ENCODE measurements at places on chromosomes 16 and 17.

GRCh38 chr17:72710834-72711233 is 381.7 kb downstream of the SLC39A11 start:
- no peak for DNase-seq

DNA sequence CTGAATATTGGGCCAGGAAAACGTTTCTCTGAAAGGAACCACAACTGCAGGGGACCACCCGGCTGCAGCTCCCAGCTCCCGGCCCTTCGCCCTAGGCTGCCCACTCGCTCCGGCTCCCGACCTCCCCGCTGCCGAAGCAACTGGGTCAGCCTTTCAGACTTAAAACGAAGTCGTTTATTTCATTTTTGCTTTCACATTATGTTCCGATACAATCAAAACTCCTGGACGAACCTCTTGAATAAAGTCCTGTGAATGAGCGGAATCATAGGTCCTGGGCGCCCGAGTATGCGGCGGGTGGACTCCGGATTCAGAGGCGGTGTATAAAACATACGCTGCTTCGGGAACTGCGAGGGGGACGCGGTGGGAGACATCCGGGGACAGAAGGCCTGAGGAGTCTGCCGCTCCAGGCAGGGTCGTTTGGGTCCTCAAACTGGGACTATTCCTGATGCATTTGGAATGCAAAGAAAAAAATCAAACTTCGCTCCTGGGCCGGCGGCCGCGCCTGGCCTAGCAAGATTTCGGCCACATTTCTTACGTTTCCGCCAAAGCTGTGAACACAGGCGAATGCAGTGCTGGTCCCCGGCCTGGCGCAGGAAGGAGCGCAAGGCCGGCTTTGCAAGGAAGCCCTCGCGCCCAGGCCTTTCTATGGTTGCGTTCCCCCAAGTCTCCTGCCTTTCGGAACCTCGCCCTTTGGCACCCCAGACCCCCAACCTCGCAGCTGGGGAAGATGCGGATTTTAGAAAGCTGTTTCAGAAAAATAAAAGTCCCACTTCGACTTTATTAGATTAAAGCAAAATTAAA is 3.7 kb downstream of the CBLN1 start:
- DNase-seq = no peak

- DNase-seq = no peak
These were observed 1.7 kb downstream of the TBKBP1 start for GRCh38 chr17:47695429-47696376.

DNA sequence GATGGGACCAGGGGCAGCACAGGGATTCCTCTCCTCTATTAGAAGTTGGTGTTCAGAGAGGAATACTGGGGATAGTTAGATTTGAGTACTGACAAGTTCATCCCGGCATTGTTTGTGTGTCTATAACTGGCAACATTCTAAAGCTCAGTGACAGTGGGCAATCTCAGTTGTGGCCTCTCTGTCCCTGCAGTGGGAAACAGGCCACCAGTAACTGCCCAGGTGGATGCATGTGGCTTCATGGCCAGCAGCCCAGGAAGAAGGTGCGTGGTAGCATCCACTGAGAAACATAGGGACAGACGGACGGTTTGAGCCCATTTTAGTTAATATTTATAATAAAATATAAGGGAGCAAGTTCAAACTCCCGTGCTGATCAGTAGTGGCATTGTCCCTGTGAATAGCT is 51.5 kb downstream of the B9D1 start:
- DNase-seq = no peak

- DNase-seq = no peak
These were observed 3.6 kb upstream of the TUBG2 start for GRCh38 chr17:42655528-42655927.

GRCh38 chr16:89484923-89485679 is 5.3 kb downstream of the ANKRD11 start:
- no peak for DNase-seq

DNA sequence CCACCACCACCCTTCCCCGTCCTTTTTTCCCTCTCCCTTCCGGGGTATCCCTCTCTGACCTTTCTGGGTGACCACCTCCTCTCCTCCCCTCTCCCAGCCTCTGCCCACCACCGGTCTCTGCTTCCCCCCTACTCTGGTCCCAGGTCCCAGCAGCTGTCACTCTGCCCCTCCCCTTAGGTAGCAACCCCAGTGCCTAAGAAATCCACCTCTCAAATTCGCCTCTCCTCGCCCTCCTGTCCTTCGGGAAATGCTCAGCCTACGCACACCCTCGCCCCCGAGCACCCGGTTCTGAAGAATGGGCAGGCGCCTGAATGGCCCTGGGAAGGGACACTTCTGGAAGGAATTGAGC is 775 bp upstream of the SP6 start:
- no peak for DNase-seq

DNA sequence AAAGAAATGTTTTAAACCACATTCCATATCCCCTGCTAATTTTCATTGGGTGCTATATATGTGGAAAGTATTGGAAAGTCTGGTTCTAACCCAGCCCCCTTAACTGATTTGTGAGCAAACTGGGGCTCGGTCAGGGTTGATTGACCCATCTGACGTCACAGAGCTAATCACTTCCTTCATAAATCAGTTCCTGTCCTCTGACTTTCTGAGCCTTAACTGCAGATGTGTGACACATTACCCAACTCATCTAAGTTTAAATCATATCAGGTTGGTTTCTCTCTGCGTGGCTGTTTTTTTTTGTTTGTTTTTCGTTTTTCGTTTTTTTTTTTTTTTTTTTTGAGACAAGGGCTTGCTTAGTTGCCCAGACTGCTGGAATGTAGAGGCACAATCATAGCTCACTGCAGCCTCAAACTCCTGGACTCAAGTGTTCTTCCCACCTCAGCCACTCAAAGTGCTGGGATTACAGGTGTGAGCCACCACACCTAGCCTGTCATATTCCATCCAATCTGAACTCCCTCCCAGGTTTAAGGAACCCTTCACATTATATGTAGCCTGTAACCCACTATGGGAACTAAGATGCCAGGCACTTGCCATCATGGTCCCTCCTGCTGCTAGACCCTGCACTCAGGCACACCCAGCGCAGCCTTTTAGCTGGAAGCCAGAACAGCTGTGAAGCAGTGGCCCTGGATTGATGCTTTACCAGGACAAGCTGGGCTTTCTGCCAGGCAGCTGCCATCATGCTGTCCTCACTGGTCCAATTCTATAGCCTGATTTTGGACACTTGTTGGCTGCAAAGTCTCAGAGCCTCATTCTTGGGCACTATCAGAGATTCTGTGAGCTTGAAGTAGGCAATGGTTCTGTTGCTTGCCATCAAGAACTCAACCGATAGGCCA is 6.9 kb upstream of the BPTF start:
- DNase-seq = no peak

GRCh38 chr17:77677630-77678029 is 280.9 kb upstream of the TNRC6C start:
- no peak for DNase-seq

GRCh38 chr16:35573407-35573806 is 2114.0 kb downstream of the TP53TG3F start:
- DNase-seq = no peak

DNA sequence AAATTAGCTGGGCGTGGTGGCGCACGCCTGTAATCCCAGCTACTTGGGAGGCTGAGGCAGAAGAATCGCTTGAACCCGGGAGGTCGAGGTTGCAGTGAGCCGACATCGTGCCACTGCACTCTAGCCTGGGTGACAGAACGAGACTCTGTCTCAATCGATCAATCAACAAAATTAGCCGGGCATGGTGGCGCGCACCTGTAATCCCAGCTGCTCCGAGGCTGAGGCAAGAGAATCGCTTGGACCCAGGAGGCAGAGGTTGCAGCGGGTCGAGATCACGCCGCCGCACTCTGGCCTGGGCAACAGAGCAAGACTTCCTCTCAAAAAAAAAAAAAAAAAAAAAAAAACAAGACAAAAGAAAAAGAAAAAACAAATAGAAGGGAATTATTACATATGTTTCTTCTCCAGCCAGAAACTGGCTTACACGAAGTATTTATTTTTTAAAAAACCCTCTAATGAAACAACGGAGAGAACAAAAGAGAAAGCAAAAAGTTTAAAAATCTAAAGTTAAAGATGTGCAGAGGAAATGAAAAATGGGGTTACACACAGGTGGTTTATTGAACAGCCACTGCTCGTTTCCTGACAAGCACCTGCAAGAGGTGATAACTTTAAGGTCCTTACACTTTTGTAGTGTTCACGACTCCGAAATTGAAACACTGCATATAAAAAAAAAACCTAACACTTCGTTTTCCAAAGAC is 1.4 kb downstream of the SYNRG start:
- no peak for DNase-seq

- no peak for DNase-seq
These were observed 108.6 kb upstream of the GOT2 start for GRCh38 chr16:58842746-58843145.

- DNase-seq = no peak
These were observed 87.6 kb downstream of the MYH11 start for GRCh38 chr16:15769239-15769638.

DNA sequence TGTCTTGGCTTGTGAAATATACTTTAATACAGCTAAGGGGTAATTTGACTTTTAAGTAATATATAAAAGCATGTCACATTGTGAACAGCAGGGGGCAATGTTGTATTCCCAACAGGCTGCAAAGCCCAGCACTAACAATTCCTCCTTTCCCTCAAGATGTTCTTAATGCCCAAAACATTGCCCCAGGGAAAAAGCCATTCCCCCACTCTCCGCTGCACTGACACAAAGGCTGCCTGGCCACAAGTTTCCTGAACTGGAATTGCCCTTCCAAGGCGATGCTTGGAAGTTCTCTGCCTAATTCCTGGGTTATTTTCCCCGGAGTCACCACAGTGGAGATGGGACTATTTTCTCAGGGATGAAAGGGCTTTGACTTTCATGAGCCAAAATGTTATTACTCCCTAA is 27.2 kb downstream of the CLEC16A start:
- DNase-seq = peak; percentile 46

- DNase-seq = no peak
These were observed 80.5 kb downstream of the ATF7IP2 start for GRCh38 chr16:10466313-10466712.

DNA sequence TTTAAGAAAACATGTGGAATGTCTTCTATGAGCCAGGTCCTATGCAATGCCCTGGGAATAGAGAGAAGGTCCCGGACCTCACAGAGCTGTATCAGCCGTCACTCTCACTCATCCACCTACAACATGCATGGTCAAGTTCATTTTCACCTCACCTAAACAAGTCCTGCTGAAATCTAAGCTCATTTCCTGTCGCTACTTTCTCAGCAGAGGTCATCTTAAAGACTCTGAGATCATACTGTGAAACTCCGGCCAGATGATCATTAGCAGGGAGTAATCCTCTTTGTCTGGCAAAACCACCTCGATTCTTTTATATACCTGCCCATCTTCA is 66.2 kb upstream of the LYRM9 start:
- no peak for DNase-seq

- no peak for DNase-seq
These were observed 71.2 kb upstream of the GRIN2A start for GRCh38 chr16:10253409-10253808.

DNA sequence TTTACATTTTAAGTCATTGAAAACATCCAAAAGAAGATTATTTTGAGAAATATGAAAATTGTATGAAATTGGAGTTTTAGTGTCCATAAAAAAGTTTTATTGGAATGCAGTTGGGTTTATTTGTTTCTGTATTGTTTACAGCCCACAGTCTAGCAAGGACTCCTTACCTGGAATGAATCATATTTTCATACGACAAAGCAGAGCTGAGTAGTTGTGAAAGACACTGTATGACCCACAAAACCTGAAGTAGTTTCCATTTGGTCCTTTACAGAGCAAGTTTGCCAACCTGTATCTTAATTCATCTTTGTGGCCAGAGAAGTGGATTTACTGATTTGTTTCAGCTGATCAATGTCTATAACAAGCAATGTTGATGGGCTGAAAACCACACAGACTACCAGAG is 10.3 kb downstream of the CCL18 start:
- DNase-seq = no peak

- peak; percentile 85 for DNase-seq
These were observed 717 bp downstream of the UBE2Z start for GRCh38 chr17:48908853-48909394.

DNA sequence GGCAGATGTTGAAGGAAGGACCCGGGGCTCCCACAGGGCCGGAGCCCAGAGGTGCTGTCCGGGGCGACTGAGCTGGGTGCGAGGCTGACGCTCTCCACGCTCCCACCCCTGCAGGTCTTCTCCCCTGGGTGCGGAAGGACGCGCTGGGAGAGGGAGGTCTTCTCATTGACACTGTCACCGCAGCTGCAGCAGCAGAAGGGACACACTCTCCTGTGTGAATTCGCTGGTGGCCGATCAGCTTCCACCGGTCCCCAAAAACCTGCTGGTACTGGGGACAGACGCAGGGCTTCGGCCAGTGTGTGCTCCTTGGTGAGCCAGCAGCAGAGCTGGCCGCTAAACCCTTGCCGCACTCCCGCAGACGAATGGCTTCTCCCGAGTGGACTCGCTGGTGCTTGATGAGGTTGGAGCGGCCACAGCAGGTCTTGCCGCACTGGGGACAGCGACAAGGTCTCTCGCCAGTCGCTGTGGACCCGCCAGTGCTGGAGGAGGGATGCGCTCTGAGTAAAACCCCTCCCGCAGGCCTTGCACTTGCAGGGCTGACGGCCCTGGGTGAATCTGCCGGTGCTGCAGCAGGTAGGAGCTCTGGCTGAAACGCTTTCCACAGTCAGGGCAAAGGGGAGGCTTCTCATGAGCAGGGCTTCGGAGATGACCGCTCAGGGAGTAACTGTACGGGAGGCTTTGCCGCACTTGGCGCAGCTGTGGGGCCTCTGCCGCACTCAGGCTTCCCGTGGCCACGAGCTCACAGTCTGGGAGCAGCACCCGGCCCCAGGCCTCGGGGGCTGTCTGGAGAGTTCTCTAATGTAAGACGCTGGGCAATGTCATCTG is 6.2 kb downstream of the ZNF843 start:
- no peak for DNase-seq

- peak; percentile 7 for DNase-seq
These were observed 16.5 kb downstream of the GLP2R start for GRCh38 chr17:9842057-9842758.

- peak; percentile 97 for DNase-seq
These were observed at the start of gene DNAH2 for GRCh38 chr17:7716901-7717755. DNAH2 (plus strand) TSS chr17:7717744; CDS start chr17:7719735, 1,991 bp downstream.

DNA sequence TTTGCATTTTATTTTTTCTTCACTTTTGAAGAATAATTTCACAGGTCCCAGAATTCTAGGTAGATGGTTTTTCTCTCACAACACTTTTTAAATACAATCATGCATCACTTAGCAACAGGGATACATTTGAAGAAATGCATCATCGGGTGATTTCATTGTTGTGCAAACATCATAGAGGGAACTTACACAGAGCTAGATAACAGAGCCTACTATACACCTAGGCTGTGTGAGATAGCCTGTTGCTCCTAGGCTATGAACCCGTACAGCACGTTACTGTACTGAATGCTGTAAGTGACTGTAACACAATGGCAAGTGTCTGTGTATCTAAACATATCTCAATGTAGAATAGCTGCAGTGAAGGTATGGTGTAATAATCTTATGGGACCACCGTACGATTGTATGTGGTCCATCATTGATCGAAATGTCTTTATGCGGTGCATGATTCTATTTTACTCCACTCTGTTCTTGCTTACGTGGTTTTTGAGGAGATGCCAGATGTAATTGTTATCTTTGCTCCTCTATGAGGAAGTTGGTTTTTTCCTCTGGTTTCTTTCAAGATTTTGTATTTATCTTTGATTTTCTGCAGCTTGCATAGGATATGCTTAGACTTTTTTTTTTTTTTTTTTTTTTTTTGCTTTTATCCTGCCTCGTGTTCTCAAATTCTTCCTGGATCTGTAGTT is 35.5 kb upstream of the TMEM92 start:
- DNase-seq = no peak
